ENCODE measurements at places on chromosomes 13 and 19. TPM values are rescaled to one million over a fixed set of nuclear protein-coding genes. Genes with fewer than 3 reads are reported as not detected.

Gene ZNF530
- 3.3 TPM for total RNA-seq

Gene METTL21C
- total RNA-seq = not detected

Gene KLK2
- total RNA-seq = not detected

Gene GRK1
- not detected for total RNA-seq

Gene PEG3
- 1.2 TPM for total RNA-seq

Gene C19orf67
- not detected for total RNA-seq

Gene PTGIR
- total RNA-seq = 3.7 TPM

Gene FFAR1
- total RNA-seq = not detected

Gene FGF21
- not detected for total RNA-seq

Gene ACP7
- 0.27 TPM for total RNA-seq

Gene COL5A3
- under 0.01 TPM for total RNA-seq

Gene SHISA7
- total RNA-seq = not detected

Gene GADD45B
- 24.0 TPM for total RNA-seq

Gene F2RL3
- total RNA-seq = 2.4 TPM

Gene ZNF709
- total RNA-seq = 2.9 TPM

Gene VSTM2B
- not detected for total RNA-seq

Gene KLC3
- total RNA-seq = not detected

Gene SLC1A6
- total RNA-seq = not detected

Gene KCNRG
- 2.2 TPM for total RNA-seq

Gene CEP89
- 19.9 TPM for total RNA-seq

Gene MEIS3
- not detected for total RNA-seq

Gene TINCR
- not detected for total RNA-seq

Gene CERS1
- 1.9 TPM for total RNA-seq

Gene FGF14
- total RNA-seq = under 0.01 TPM

Gene NRTN
- total RNA-seq = not detected

Gene CEACAM20
- total RNA-seq = not detected
